H1 (cell line): ENCODE measurements at places on chromosomes 3 and 15.

- no peak for DNase-seq
- no peaks in the 10 kb centered on the region for H3K36me3 ChIP-seq
- H3K27ac ChIP-seq = no peak overlapping the region
- no peaks in the 10 kb centered on the region for H3K27me3 ChIP-seq
- peaks cover 1% of the 10 kb centered on the region for H3K4me1 ChIP-seq
- H3K4me3 ChIP-seq = no peak overlapping the region
Observed at GRCh38 chr3:66817951-66818557, 180.1 kb upstream of the KBTBD8 start.

- no peaks in the 10 kb centered on the region for H3K4me1 ChIP-seq
- H3K36me3 ChIP-seq = no peaks in the 10 kb centered on the region
- H3K4me3 ChIP-seq = no peak overlapping the region
- no peak overlapping the region for H3K27ac ChIP-seq
- H3K27me3 ChIP-seq = no peaks in the 10 kb centered on the region
Observed at GRCh38 chr3:72193771-72194430, 409.0 kb upstream of the PROK2 start.

- no peaks in the 10 kb centered on the region for H3K27me3 ChIP-seq
- no peak for DNase-seq
- no peak overlapping the region for H3K27ac ChIP-seq
- no peaks in the 10 kb centered on the region; the same call in 1 of the 2 replicates for H3K36me3 ChIP-seq
- no peak overlapping the region for H3K4me3 ChIP-seq
Observed at GRCh38 chr3:122767540-122768372, 25.9 kb downstream of the HSPBAP1 start.

- H3K36me3 ChIP-seq = no peaks in the 10 kb centered on the region
- DNase-seq = no peak
- H3K27ac ChIP-seq = no peak overlapping the region
- no peaks in the 10 kb centered on the region for H3K27me3 ChIP-seq
Observed at GRCh38 chr3:160831401-160831800, 75.4 kb downstream of the PPM1L start.

- H3K4me3 ChIP-seq = no peak overlapping the region
- DNase-seq = no peak
- no peaks in the 10 kb centered on the region for H3K36me3 ChIP-seq
- no peaks in the 10 kb centered on the region for H3K27me3 ChIP-seq
Observed at GRCh38 chr3:65402597-65402996, 636.1 kb downstream of the MAGI1 start.

- H3K36me3 ChIP-seq = no peaks in the 10 kb centered on the region
- no peak overlapping the region for H3K27ac ChIP-seq
- H3K4me1 ChIP-seq = no peaks in the 10 kb centered on the region
- H3K4me3 ChIP-seq = no peak overlapping the region
- H3K27me3 ChIP-seq = no peaks in the 10 kb centered on the region
Observed at GRCh38 chr3:49500732-49501609, 30.9 kb downstream of the DAG1 start.

- H3K4me1 ChIP-seq = no peaks in the 10 kb centered on the region
- no peaks in the 10 kb centered on the region for H3K36me3 ChIP-seq
- no peak overlapping the region for H3K27ac ChIP-seq
- H3K27me3 ChIP-seq = no peaks in the 10 kb centered on the region
Observed at GRCh38 chr3:29949940-29950616, 656.3 kb upstream of the TGFBR2 start.

DNA sequence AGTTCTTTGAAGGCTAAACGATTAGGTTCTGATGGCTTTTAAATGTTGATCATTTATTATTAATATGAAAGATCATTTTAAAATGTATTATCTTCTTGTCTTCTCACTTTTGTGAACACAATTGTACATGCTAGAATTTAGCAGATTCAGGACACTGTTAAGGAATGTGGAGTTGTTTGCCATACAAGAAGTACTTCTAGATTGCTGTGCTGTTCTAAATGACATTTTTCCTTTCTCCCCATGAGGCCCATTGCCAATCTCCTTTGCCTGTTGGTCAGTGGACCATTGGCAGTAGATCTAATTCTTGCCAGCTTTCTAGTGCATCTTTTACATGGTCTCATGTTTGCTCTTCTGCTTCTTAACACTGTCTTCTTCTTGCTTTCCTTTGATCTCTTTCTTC is 242.3 kb downstream of the MECOM start:
- H3K4me3 ChIP-seq = no peak overlapping the region
- no peak for DNase-seq
- no peak overlapping the region for H3K27ac ChIP-seq
- H3K27me3 ChIP-seq = no peaks in the 10 kb centered on the region
- H3K36me3 ChIP-seq = no peaks in the 10 kb centered on the region

DNA sequence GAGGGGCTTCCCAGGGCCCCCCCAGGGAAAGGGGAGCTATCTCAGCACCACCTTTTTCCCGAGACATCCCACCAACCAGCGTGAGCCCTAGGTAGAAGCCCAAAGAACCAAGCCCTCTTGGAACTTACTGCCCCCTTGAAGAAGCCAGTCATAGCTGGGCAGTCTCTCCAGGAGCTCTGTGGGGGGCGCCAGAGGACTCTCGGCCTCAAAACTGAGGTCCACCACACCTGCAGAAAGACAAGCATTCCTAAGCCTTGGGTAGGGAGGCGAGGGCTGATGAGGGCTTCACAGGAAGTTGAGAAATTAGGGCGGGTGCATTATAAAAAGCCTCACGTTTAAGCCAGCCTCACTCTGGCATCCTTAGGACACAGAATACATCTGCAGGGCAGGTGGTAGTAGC is 9.0 kb downstream of the SSUH2 start:
- H3K36me3 ChIP-seq = no peaks in the 10 kb centered on the region
- no peak overlapping the region for H3K4me3 ChIP-seq
- H3K4me1 ChIP-seq = no peaks in the 10 kb centered on the region
- no peak for DNase-seq
- no peaks in the 10 kb centered on the region for H3K27me3 ChIP-seq
- no peak overlapping the region for H3K27ac ChIP-seq

DNA sequence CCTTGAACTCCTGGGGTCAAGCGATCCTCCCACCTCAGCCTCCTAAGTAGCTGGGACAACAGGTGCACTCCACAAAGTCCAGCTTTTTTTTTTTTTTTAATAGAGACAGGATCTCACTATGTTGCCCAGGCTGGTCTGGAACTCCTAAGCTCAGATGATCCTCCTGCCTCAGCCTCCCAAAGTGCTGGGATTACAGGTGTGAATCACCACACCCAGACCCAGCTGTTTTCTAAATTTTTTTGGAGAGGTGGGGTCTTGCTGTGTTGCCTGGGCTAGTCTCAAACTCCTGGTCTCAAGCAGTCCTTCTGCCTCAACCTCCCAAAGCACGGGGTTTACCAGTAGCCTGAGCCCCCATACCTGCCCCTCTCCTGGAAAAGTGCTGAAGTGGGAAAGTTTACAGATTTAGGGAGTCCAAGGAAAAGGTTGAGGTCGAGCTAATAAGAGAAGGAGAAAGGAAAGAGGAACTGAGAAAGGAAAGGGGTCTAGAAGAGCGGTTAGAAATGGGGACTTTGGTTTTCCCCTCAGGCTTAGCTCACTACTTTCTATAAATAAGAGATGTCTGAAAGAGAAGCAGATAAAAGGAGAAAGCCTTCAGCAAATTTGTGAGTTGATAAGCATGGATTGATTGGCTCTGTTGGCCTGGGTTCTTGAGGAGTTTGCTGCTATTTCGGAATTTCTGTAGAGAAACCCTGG is 23.6 kb downstream of the UBE2E1 start:
- no peak for DNase-seq
- no peak overlapping the region for H3K27ac ChIP-seq
- H3K4me3 ChIP-seq = no peak overlapping the region
- peaks cover 1% of the 10 kb centered on the region for H3K27me3 ChIP-seq
- no peaks in the 10 kb centered on the region for H3K36me3 ChIP-seq

GRCh38 chr3:144272680-144273079 is 301.1 kb downstream of the DIPK2A start:
- DNase-seq = no peak
- H3K4me1 ChIP-seq = no peaks in the 10 kb centered on the region
- H3K27me3 ChIP-seq = no peaks in the 10 kb centered on the region

- H3K27me3 ChIP-seq = peaks cover 4% of the 10 kb centered on the region; the same call in 1 of the 2 replicates
- H3K4me1 ChIP-seq = no peaks in the 10 kb centered on the region
- no peaks in the 10 kb centered on the region for H3K36me3 ChIP-seq
- H3K27ac ChIP-seq = no peak overlapping the region
- no peak overlapping the region for H3K4me3 ChIP-seq
- no peak for DNase-seq
Observed at GRCh38 chr3:13276438-13277195, 143.5 kb downstream of the NUP210 start.

- no peaks in the 10 kb centered on the region for H3K27me3 ChIP-seq
- H3K4me1 ChIP-seq = no peaks in the 10 kb centered on the region
- no peak for DNase-seq
- H3K36me3 ChIP-seq = no peaks in the 10 kb centered on the region
- no peak overlapping the region for H3K4me3 ChIP-seq
Observed at GRCh38 chr3:53594276-53594675, 99.9 kb downstream of the CACNA1D start.

DNA sequence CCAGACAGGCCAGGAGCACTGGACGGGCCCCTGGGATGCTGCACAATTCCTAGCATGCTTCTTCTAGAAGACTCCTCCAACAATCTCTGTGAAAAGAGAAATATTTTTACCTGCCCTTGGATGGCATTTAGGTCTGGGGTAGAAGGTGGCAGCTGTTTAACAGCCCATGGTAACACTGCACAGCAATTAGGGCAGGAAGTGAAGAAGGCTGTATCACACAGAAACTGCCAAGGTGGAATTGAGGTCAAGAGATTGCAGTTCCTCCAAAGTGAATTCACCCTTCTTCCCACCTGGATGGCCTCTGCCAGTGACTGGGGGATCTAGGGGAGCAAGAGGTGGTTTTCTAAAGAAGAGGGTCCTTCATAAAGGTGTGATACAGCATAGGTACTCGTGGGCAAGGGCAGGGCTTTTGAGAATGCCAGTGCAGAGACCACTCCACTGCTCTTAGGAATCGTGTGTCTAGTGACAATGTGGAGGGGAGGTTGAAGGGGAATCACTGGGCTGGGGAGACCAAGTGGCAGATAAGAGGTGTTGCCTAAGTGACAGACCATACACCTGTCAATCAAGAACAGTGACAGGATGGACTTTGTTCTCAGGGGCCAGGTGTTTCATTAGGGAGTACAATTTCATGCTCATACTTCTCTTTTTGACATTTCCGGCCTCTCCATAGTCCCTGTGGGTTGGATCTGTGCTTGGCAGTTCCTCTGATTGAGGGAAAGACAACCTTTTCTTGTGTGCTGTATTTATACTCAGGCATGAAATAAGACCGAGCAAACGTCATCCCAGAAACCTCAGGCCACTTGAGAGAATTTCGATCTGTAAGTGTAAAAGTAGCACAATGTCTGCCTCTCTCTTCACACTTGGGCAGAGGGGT is 83.5 kb upstream of the BCL6 start:
- H3K4me1 ChIP-seq = no peaks in the 10 kb centered on the region
- no peak overlapping the region for H3K27ac ChIP-seq
- DNase-seq = peak; percentile 31
- H3K36me3 ChIP-seq = no peaks in the 10 kb centered on the region
- H3K27me3 ChIP-seq = no peaks in the 10 kb centered on the region

DNA sequence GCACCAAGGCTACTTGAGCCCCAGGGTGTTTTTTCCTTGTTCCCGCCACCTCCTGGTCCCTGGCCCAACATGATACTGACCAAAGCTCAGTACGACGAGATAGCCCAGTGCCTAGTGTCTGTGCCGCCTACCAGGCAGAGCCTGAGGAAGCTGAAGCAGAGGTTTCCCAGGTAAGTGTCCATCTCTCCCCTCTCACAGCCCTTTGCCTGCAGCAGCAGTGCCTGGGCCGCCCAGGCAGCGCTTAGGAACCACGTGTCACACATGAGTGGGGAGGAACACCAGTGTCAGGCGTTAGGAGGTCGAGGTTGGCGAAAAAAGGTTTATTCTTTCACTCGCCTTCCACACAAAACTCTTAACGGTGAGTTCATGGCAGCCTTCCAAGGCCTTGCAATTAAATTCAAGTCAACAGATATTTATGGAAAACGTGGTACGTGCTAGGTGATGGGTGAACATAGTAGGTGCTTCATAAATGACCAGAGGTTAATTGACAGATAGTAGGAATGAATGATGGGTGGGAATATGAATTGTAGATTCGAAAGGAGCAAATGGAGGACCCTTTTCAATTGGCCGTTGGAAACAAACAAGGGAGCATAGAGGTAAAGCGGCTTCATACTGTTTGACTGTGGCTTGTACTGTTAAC is 486 bp downstream of the CDIN1 start:
- H3K4me1 ChIP-seq = peaks cover 3% of the 10 kb centered on the region
- DNase-seq = no peak
- H3K27ac ChIP-seq = peak overlapping the region; percentile 86; the same call in 1 of the 2 replicates

DNA sequence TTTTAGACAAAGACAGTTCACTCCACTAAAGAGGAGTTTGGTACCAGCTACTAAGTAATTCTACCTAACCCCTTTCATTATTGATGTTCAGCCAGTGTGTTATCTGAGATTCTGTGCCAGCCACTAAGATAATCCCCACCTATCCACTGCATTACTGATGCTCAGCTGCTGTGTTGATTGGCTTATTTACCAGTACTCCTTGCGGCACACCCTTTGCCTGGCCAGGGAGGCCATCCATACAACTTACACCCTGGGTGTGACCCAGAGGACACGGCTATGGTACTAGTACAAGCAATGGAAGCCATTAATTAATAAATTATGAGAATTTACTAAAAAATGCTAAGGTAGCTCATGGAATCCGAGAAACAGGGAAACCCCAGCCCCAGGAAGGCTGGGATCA is 290.7 kb upstream of the CTNNB1 start:
- H3K4me3 ChIP-seq = peak overlapping the region; percentile 50; the same call in 1 of the 2 replicates
- H3K27ac ChIP-seq = no peak overlapping the region
- H3K36me3 ChIP-seq = no peaks in the 10 kb centered on the region
- no peak for DNase-seq

GRCh38 chr15:51588966-51589365 is 33.6 kb downstream of the DMXL2 start:
- H3K27ac ChIP-seq = no peak overlapping the region
- H3K36me3 ChIP-seq = no peaks in the 10 kb centered on the region
- no peak overlapping the region for H3K4me3 ChIP-seq
- no peak for DNase-seq
- H3K4me1 ChIP-seq = no peaks in the 10 kb centered on the region
- no peaks in the 10 kb centered on the region for H3K27me3 ChIP-seq

- H3K27ac ChIP-seq = 0 out of 2 replicates have a peak overlapping the region, but pooled peaks have one; percentile 59
- peaks cover 32% of the 10 kb centered on the region for H3K4me1 ChIP-seq
- DNase-seq = no peak
- H3K36me3 ChIP-seq = no peaks in the 10 kb centered on the region
Observed at GRCh38 chr3:134313847-134314587, 60.2 kb downstream of the AMOTL2 start.

- no peaks in the 10 kb centered on the region for H3K27me3 ChIP-seq
- DNase-seq = no peak
- no peaks in the 10 kb centered on the region for H3K4me1 ChIP-seq
Observed at GRCh38 chr15:42404461-42405235, 45.3 kb downstream of the CAPN3 start.
